ENCODE measurements at places on chromosomes 6 and 20. TPM values are rescaled to one million over a fixed set of nuclear protein-coding genes. Genes with fewer than 3 reads are reported as not detected.

DNA sequence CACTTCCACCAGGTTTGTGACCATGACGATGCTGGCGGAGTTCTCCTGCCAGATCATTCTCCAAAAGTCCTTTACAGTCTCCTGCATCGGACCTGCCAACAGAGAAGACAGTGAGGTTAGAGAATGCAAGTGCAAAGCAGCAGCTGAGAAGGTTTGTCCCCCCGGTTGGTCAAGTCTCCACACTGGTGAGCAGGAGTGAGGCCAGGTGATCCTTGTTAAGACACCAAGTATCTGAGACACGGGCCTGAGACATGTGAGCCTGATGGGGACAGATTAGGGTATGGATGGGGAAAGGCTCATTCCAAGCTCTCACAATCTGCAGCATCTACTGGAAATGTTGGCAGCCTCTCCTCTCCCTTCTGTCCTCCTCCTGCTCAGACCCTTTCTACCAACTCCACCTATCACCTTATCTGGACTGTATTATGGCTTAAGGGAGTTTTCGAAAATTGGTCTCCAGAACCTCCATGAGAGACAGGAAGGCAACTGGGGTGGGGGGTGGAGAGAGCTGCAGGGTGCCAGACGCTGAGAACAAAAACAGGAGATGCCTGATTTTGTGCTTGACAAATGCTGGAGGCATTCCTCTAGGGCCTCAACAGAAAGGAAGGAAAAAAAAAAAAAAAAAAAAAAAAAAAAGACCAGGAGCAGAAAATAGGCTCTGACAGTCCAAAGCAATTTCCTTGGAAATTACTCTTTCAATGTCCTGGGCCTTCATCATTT is 500.4 kb upstream of the CHD6 start:
- no peak for DNase-seq

DNA sequence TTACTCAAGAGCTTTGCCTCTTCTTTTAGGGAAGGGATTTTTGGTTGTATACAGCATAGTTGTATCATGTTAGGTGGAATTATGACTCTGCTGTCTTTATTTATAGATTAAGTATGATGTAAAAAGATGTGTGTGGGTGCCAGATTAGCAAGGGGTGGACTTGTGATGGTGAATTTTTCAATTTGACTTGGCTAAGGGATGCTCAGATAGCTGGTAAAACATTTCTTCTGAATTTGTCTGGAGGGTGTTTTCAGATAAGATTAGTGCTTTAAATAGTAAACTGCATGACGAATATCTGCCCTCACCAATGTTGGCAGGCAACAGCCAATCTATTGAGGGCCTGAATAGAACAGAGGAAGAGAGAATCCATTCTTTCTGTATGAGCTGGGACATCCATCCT is 173.3 kb upstream of the TNFAIP3 start:
- no peak for DNase-seq

DNA sequence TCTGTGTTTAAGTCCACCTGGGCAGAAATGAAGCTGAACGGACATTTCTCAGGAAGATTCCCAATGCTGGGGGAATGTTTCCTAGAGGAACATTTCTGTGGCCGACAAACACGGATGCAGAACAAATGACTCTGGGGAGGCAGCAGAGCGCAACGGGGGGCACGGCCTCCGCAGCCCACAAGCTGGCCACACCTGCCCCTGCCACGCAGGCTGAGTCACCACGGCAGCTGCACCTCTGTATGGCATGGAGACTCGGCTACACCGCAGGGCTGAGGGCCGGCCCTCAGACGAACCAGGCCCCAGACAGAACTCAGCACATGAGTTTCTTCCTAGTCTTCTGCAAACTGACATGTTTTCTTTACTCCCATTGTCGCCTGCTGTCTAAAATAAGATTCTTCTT is 10.0 kb upstream of the PRR18 start:
- no peak for DNase-seq

GRCh38 chr20:53037621-53038020 is 65.5 kb downstream of the TSHZ2 start:
- DNase-seq = no peak

DNA sequence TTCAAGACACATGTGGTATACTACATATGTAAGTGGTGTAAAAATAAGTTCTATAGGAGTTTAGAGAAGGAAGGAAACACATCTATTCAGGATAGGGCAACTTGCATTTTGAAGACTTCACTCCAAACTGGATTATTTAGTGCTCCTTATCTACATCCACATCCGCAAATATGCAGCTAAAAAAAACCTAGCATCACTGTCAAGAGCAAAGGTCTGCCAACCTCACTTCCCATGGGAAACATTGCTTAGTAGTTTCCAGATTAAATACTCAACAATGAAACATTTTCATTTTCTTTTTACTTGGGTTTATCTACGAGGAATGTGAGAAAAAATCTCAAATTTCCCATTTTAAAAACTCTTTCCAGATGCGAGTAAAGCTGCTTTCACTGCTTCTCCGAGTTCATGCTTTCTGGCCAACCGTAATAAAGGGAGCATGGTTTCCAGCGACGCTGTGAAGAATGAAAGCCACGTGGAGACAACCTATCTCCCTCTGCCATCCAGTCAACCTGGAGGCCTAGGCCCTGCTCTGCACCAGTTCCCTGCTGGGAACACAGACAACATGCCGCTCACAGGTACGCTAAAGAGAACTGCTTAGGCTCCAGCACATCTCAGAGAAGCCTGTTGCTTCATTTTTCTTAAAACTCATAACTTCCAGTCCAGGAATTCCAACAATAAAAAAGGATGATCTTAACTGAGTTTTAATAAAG is 48.2 kb downstream of the RFX6 start:
- DNase-seq = no peak

GRCh38 chr6:136059308-136059707 is 190.8 kb downstream of the MTFR2 start:
- no peak for DNase-seq

DNA sequence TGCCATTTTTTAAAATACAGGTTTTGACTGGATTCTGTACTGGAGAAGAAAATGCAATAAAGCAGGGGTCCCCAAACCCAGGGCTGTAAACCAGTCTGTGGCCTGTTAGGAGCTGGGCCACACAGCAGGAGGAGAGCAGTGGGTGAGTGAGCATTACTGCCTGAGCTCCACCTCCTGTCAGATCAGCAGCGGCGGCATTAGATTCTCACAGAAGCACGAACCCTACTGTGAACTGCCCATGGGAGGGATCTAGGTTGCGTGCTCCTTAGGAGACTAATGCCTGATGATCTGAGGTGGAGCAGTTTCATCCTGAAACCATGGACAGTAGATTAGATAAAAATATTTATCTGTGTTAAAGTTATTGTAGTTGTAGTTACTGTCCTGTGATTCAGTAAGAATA is 21.1 kb upstream of the FBXO9 start:
- DNase-seq = no peak

DNA sequence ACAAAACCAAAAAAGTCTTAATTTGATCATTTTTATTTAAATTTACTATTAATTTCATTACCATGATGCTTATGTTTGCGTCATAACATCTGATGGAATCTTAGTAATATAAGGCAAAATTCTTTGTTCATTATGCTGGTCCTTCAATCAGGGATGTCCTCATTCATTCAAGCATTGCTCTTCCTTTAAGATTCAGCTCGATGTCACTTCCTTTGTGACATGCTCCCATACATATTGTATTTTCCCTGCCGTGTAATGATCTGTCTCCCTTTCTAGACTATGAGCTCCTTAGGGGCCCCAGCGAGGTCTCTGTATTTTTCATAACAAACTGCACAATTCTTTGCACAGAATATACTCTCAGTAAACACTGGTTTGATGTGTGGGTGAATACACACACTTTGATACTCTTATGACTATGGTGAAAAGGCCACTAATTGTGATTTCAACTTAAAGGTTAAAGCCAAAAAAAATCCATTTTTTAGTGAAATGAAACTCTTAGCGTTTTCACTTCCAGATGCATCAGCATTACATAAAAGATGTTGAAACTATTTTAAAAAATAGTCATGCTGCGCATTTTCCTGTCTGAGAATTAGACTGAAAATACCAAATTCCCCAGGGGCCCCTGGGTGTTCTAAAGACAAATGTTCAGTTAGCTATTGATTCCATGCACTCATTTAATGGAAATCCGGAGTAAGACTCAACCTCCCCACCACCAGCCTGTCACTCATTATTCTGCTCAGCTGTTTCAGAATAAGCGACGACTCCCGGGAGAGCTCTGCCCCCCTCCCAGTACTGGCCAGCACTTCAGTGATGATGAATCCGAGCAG is 169.7 kb downstream of the ATXN1 start:
- no peak for DNase-seq

C2 gene
- not detected for polyA plus RNA-seq

MTFR2 gene
- 0.51 TPM for polyA plus RNA-seq

SAPCD1 gene
- polyA plus RNA-seq = not detected

ADGRG6 gene
- polyA plus RNA-seq = not detected

All from immature natural killer cell (primary cell).